ENCODE measurements at places on chromosomes 13 and 19.

- DNase-seq: no peak
Observed at GRCh38 chr13:36357692-36358091, 11.5 kb upstream of the SPART start.

- DNase-seq: no peak
Observed at GRCh38 chr13:109875746-109876145, 89.4 kb upstream of the IRS2 start.

DNA sequence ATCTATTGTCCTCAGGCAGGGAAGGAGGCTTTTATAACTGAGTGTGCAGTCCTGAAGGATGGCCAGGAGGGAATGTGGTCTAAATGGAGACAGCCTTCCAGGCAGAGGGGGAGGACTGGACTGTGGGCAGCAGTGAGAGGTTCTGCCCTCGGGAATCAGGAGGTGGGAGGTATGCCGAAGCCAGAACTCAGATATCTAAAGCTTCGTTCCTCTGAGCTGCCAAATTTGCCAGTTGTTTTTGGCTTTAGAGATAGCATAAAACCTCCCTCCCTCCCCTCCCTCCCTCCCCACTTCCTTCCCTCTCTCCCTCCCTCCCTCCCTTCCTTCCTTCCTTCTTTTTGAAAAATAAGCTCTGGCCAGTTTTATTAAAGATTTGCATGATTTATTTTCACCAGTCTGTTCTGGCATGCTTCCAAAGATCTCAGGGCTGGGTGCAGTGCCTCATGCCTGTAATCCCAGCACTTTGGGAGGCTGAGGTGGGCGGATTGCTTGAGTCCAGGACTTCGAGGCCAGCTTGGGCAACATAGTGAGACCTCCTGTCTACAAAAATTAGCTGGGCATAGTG lies 2.4 kb downstream of the MEDAG start:
- peak; percentile 42 for DNase-seq

- no peak for DNase-seq
Observed at GRCh38 chr19:15663247-15663646, 9.6 kb upstream of the CYP4F12 start.

DNA sequence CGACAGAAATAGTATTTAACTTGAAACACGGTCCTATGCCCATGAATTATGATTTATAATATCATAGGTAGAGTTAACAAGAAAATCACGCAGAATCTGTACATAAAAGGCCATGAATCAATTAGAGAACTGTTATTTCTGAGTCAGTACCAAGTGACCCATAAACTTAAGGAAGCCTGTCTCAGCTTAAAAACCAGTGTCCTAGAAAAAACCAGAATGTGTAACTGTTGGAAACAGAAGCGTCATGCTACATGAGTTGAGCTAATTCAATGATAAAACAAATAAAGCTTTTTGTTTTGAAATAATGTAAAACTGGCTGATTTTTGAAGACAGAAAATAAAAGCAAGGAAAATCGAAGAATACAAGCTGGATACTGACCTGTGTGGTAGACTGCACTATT lies 34.8 kb upstream of the SGCG start:
- DNase-seq: no peak

- DNase-seq: no peak
Observed at GRCh38 chr13:60974296-60974695, 441.4 kb downstream of the PCDH20 start.

GRCh38 chr19:5424192-5424973 lies 30.8 kb upstream of the ZNRF4 start:
- DNase-seq: no peak

GRCh38 chr19:9161427-9161826 lies 17.4 kb upstream of the OR7D2 start:
- DNase-seq: no peak

GRCh38 chr19:55539090-55539984 lies 2.4 kb upstream of the SBK2 start:
- DNase-seq: no peak

DNA sequence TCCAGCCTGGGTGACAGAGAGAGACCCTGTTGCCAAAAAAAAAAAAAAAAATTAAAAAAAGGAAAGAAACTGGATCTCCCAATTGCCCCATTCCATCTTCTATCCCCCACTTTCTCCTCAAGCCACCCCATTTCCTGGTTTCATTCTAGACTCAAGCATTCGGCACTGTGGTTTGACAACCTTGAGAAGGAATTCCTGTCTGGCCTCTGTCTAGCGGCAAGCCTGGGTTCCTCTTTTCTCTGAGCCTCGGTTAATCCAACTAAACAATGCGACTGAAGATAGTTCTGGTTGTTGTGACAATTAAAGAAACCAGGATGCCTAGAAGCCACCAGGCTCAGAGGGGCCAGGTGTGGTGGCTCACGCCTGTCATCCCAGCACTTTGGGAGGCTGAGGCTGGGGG lies 3.3 kb upstream of the C3 start:
- DNase-seq: peak; percentile 56

- no peak for DNase-seq
Observed at GRCh38 chr13:80787604-80788003, 446.7 kb upstream of the SPRY2 start.

DNA sequence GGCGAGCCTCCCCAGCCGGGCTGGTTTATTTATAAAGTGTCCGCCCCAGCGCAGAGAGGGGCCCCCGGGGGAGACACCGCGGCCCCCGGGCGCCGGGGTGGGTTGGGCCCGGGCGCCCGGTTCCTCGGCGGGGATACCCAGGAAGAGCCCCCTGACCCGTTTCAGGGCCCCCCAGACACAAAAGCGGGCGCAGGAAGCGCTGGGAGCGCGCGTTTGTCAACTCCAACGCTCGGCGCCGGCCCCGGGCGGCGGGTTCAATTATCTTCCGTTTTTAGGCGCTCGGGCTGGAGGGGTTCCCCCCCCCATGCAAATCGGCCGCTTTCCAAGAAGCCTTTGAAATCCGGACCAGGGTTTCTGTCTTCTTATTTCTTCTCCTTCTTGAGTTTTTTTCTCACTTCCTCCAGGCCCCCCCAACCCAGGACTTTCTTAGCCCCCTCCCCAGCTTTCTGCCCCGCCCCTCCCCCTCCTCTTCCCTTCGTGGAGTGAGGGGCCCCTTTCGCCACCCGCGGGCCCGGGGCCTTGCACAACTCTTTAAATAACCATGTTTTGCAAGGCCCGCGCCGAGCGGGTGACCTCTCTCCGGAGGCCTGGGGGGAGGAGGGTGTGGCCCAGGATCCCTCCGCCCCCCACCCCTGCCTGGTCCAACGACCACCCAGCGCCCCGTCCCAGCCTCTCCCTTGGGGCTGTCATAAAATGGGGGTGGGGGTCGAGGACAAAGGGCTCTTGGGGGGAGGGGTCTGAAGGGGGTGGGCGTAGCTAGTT lies 935 bp downstream of the ARID3A start:
- DNase-seq: peak; percentile 86
